Fibroblast of gingiva (primary cell): ENCODE measurements at places on chromosomes 3 and 15.
A peak's percentile ranks its signal among the peaks of the same experiment; 100 is the strongest.

- DNase-seq = no peak
These were observed 169.2 kb upstream of the ADAMTS9 start for GRCh38 chr3:64856977-64857516.

DNA sequence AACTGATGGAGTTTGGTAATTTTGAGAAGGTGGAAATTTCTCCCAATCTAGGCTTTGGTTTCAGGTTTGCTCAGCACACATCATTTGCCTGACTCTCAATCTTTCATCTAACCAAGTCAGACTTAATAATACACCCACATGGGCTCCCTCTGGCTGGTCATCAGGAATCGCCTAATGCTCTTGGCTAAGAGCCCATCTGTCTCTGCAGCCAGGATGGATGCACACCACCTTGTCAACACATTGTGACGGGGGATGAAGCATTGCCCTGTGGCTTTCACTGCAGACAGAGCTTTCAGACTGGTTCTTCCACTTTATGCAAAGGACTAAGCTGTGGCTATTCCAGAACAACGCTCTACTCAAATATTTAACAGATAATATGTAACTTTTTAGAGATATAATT lies 3.0 kb upstream of the HDGFL3 start:
- no peak for DNase-seq

GRCh38 chr3:78818161-78818985 lies 949.4 kb downstream of the ROBO1 start:
- DNase-seq = no peak

- peak; percentile 86 for DNase-seq
These were observed 2.4 kb downstream of the ANPEP start for GRCh38 chr15:89812011-89812846.

DNA sequence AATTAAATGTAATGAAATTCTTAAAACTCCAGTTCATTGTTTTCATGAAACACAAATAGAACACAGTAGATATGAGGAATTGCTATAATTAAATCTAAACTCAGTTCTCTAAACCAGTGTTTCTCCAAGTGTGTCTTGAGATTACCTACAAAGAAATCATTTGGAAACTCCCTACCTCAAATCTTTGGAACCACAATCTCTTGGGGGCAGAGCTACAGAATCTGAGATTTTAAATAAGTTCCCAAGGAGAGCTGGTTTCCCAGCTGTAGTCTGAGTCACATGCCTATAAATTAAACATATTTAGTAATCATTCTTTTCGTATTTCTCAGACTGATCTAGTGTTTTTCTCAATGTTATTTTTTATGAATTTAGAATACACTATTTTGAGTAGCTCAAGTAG lies 17.0 kb upstream of the ACTC1 start:
- DNase-seq = peak; percentile 30

DNA sequence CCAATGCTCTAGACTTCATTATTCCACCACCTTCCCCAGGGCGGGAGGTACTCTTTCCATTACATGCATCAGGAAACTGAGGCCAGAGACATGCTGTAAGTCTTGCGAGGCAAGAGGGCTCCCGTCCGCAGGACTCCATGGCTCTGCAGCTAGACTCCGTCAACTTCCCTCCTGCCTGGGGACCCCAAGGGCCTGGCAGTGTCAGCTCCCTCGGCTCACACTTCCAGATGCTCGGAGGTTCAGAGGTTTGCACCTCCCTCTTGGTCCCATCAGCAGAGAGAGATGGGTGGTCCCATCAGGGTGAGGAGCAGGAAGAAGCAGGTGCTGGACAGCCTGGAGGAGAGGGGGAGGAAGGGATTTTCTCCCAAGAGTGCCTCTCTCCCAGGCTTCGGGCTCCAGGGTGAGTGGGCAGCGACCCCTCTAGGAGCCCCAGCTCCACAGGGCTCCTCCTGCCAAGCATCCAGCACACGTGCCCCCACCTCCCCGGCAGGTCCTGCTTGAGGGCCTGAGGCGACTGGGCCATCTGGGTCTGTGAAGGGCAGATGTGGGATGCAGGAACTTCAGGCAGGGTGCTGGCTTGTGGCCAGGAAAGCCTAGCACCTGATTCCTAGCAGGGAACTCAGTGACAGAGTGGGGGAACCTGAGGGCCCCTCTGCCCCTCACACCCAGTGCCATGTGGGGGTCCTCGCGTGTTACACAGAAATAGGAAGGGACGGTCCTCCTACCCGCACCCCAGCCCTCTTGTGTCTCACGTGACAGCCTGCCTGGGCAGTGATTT lies 9.3 kb downstream of the PAK6 start:
- no peak for DNase-seq

GRCh38 chr15:48472756-48473155 lies 141.5 kb downstream of the DUT start:
- peak; percentile 40 for DNase-seq

GRCh38 chr3:64957408-64958198 lies 269.8 kb upstream of the ADAMTS9 start:
- peak; percentile 18 for DNase-seq

DNA sequence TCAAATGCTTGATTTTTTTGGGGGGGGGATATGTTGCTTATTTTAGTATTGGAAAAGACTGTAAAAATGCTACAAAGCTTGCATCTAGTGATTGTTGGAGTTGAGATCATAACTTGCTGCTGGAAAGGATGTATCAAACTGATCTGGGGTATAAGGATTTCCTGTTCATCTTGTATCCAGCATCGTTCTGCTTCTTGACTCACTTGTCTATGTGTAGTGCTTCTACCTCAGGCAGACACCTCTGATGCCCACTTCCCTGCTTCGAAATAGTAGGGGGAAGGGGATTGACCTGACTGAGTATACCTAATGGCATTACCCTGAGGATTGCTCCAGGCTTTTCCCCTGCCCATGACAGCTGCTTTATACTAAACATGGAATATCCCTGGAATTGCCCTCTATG lies 42.7 kb downstream of the STT3B start:
- no peak for DNase-seq

- no peak for DNase-seq
These were observed 46.8 kb upstream of the SLC6A1 start for GRCh38 chr3:10945683-10946287.

- DNase-seq = no peak
These were observed 2.1 kb downstream of the PDE8A start for GRCh38 chr15:84983711-84984110.

- DNase-seq = no peak
These were observed 148.9 kb upstream of the ABI3BP start for GRCh38 chr3:101142160-101142559.

GRCh38 chr15:67013696-67014095 lies 51.7 kb upstream of the SMAD3 start:
- DNase-seq = peak; percentile 49

- no peak for DNase-seq
These were observed 160.5 kb upstream of the CHRNA7 start for GRCh38 chr15:31869686-31870307.

- DNase-seq = no peak
These were observed 183.9 kb downstream of the ARRDC4 start for GRCh38 chr15:98144388-98144787.

- DNase-seq = no peak
These were observed 148.3 kb upstream of the NPHP3 start for GRCh38 chr3:132870541-132870940.

DNA sequence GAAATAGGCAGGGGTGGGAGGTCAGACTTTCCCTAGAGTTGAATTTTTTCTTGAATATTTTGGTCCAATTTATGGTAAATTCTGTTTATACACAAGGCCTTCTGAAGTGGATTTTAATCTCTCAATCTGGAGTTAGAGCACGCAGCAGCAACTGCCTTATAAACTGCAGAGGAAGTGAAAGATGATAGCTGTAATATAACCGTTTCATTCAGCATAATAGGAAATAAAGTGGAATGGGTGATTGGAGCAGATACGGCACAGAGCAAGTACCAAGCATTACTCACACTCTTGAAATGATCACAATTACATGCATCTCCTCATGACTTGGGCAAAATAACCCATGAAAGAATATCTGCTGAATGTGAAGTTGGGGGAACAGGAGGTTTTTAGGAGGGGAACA lies 106.8 kb downstream of the ARRDC4 start:
- peak; percentile 34 for DNase-seq

GRCh38 chr3:8283193-8283592 lies 218.4 kb upstream of the LMCD1 start:
- no peak for DNase-seq

GRCh38 chr3:46910166-46910760 lies 32.7 kb downstream of the PTH1R start:
- DNase-seq = no peak

DNA sequence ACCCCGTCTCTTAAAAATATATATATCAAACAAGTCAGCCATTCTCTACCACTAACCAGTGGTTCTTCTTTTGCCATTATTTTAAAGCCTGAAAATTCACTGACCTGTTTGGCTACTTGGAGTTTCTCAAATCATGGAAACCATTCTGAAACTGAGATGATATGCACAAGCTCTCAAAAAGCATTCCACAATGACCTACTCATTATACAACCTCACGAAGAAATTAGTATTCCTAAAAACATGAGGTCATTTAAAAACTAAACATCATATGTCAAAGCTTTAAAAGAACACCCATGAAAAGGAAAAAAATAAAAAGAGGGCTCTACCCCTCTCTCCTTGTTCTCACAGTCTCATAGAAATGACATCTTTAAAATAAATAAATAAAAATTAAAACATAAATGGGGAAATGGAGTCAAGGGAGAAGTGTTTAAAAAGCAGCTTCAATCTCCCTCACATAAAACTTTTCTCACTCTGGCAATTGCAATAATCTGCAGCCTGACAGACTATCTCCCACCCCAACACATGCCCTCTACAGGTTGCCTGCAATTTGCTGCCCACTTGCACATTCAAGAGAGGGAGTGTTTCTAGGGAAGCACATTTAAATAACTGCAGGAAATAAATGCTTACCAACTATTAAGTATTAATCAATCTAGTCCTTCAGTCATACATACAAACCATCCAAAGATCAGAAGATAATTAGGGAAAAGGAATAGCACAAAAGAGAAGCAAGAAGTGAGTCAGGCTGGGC lies 73.3 kb downstream of the TRANK1 start:
- DNase-seq = no peak

DNA sequence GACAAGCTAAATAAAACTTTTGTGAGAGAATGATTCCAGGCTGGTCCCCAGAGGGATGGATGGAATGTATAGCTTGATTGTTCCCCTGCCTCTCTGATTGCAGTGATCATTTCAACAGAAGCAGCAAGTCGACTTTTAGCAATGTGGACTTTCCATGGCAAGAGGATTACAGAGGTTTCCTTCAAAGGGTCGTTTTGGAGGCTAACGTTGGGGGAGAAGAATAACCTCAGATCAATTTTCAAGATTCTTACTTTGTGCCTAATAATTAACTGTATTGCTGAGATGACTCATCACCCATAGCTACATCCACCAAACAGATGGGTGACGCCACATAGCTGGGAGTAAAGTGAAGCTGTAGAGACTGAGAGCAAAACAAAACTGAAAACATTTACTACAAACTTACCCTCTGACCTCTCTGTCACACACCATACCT lies 79.9 kb downstream of the GTPBP8 start:
- DNase-seq = peak; percentile 66

GRCh38 chr3:24377218-24377993 lies 117.2 kb downstream of the THRB start:
- peak; percentile 35 for DNase-seq

- no peak for DNase-seq
These were observed 30.7 kb upstream of the CCDC54 start for GRCh38 chr3:107346564-107346963.

DNA sequence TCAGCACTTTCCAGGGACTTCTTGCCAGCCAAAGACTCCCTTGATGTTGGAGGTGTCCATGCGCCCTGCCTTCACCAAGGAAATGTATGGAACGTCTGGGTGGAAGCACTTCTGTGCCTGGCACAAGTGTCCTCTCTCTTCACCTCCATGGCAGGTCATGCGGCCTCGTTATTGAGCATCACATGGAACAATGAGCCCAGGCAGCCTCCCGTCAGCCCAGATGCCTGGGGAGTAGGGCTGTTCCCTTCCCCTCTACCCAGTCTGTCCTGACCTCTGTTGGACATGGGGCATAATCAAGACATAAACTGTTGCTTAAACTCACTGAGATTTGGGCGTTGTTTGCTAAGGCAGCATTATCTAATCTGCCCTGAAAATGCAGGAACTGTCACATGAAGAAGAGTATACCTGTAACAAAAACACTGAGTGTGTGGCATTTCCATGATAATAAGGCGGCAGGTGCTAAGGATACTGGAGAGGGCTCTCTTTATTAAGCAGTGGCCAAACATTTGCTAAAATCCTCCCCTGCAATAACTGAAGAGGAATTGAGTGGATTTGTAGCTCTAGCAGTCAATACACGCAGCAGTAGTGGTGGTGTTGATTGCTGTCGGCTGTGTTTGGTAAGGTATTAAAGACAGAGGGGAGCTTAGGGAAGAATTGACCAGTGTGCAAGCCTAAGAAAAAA lies 338.2 kb upstream of the ATP10A start:
- no peak for DNase-seq

DNA sequence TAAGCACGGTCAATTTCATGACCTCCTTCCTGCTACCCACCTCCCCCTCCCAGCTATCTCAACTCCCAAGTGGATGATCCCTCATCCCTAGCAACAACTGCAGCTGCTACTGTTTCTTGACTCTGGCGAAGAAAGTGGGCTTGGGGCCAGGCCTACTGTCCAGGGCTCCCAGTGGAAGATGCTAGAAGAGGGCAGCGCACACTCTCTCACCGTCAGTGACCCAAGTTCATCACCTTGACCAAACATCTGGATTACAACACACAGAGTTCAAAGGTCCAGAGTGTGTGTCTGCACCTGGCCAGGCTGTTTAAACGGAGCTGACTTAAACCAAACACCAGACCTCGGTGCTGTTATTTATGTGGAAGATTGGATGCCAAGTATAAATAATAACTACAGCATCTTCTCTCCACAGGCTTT lies 385.6 kb downstream of the SHQ1 start:
- DNase-seq = no peak

DNA sequence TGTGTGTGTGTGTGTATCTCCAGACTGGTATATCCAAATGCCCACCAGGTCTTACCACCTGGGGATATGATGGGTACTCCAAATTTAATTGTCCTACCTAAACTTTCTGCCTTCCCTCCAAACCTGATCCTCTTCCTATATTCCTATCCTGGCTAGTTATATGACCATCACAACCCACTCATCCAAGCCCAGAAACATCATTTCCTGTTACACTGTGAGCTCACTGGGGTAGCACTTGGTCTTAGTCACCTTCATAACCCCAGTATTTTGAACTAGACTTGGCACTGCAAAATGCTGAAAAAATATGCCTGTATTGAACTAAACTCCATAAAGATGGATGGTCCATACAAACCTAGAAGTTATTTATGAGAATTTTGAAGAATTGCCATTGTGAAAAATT lies 178.8 kb upstream of the EIF1B start:
- DNase-seq = no peak

GRCh38 chr15:70715840-70716485 lies 47.4 kb downstream of the UACA start:
- no peak for DNase-seq
